ENCODE measurements at places on chromosomes 13 and 19.

DNA sequence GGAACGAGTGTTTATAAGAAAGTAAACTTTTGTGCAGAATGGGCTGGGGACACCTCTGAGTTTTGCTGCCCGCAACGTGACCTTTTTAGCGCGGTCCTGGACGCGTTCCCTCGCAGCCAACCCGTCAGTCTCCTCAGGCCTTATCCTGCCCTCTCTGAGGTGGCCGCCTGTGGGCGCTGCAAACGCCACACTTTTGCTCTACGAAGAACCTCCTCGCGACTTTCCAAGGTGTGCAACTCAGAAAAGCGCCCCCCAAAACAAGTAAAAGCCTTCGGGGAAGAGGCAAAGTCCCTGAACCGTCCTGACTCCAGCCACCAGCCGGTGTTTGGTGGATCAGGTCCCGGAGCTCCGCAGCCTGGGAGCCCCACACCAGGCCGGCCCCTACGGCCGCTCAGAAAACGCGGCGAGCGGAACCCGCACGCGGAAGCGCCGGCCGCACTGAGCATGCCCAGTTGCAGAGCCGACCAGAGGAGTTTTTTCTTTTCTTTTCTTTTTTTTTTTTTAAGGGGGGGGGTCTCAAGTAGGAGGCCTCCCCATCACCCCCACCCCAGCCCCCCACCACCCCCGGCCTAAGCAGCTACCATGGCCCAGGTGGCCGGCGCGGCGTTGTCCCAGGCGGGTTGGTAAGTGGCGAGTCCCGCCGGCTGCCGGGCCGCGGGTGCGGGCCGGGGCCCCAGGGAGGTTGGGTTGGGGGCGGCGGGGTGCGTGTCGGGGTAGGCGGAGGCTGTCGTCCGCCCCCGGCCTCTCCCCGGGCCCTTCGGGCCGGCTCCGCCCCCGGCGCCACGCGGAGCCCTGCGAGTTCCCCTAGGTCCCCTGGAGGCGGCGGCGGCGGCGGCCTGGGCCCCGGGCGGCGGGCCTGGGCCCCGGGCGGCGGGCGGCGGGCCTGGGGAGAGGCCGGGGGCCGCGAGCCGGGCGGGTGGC, at the start of gene TDRD3:
TSS of gene TDRD3 (plus strand) at position 438 of the 921 bp plus-strand sequence. CDS start at position 583, 145 bp downstream.
- peak; percentile 92 for DNase-seq

DNA sequence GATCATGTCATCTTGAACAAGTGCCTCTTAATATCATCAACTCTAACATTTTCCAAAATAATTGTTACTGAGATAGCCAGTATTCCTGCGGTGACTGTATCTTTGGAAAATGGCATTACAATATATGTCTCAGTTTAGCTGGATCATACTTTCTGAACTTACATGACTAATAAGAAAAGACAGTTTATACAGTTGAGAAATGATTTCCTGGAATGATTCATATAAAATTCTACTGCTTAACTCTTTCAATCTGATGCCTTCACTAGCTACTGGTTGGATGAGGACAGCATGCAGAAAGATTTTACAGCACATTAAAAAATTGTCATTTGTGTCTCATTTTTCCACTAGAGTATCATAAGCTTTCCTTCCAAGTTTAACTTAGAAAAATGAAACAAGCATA, 302.1 kb downstream of the PCDH17 start:
- no peak for DNase-seq

GRCh38 chr13:67619351-67619994, 389.3 kb upstream of the PCDH9 start:
- no peak for DNase-seq

- no peak for DNase-seq
These were observed 33.2 kb downstream of the DPF1 start for GRCh38 chr19:38190793-38191192.

DNA sequence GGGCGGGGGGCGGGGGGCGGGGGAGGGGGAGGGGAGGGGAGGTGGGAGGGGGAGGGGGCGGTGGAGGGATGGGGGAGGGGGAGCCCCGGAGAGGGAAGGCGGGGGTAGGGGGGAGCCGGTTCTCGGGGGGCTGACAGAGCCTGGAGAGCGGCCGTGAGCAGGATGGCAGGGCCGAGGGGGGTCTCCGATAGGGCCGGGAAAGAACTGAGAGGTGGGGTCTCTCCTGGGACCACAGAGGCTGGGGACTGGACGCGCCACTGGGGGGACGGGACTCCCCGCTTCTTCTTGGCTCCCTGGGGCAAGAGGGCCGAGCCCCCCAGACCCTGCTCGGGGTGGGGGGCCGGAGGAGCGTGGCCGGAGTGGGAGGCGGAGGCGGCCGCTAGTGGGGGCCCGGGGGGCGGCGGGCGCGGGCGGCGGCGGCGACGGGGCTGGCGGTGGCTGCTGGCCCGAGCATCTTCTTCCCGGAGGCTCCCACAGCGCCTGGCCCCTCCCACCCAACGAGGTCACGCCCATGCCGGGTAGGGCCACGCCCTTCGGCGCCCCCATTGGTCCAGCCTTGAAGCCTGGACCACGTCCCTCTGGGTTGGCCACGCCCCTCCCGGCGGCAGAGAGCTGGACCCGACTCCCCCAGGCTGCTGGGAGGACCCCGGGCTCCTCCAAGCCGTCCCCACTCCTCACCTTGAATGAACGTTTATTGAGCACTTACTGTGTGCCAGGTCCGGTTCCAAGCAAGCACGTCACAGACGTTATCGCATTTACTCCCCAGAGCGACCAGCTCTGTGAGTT, at the start of gene NOVA2:
TSS of gene NOVA2 (minus strand) at position 313 of the 786 bp plus-strand sequence. CDS start 514 bp downstream, outside the sequence.
- peak; percentile 65 for DNase-seq

GRCh38 chr13:28049215-28049614, 51.2 kb downstream of the FLT3 start:
- no peak for DNase-seq

DNA sequence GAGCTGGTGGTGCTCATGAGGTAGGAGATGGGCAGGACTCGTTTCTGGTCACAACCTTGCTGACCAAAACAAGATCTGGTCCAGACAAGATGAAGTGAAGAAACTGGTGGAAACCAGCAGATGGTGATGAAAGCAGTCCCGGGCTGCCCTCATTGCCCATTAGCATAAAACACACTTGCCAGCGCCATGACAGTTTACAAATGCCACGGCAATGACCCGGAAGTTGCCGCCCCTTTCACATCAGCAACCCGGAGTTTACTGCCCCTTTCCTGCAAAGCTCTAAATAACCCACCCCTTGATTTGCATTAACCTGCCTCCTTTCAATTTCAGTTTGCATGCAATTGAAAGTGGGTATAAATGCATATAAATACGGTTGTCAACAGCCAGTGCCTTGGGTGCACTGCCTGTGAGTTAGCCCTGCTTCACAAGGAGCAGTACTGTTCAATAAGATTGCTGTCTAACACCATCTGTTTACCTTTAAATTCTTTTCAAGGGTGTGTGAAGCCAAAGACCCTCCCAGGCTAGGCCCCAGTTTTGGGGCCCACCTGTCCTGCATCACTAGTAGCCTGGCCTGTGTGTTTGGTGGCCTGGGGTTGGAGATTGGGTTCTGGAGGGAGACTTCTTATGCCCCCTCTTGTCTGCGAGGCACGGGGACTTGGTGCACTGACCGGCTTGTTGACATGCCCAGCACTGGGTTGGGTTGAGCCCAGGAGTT, 38.8 kb downstream of the CHST8 start:
- DNase-seq = no peak

DNA sequence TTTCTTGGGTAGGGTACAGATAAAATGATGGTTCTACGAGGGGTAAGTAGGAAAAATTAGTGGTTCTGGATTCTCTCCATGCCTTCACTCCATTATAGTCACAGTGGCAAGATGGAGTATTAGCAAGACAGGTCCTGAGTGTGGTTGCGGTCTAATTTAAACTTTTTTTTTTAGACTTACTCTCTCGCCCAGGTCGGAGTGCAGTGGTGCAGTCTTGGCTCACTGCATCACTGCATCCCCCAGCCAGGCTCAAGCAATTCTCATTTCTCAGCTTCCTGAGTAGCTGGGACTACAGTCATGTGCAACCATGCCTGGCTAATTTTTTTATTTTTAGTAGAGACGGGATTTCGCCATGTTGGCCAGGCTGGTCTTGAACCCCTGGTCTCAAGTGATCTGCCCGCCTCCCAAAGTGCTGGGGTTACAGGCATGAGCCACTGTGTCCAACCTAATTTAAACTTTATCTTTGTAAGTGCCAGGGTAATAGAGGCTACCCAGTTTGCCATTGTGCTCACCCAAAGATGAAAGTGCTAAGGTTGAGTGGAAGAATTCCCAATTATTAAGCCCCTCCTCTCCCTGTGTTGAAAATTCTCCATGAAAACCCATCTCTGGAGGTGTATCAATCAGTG, 135.6 kb downstream of the TM9SF2 start:
- DNase-seq = no peak

DNA sequence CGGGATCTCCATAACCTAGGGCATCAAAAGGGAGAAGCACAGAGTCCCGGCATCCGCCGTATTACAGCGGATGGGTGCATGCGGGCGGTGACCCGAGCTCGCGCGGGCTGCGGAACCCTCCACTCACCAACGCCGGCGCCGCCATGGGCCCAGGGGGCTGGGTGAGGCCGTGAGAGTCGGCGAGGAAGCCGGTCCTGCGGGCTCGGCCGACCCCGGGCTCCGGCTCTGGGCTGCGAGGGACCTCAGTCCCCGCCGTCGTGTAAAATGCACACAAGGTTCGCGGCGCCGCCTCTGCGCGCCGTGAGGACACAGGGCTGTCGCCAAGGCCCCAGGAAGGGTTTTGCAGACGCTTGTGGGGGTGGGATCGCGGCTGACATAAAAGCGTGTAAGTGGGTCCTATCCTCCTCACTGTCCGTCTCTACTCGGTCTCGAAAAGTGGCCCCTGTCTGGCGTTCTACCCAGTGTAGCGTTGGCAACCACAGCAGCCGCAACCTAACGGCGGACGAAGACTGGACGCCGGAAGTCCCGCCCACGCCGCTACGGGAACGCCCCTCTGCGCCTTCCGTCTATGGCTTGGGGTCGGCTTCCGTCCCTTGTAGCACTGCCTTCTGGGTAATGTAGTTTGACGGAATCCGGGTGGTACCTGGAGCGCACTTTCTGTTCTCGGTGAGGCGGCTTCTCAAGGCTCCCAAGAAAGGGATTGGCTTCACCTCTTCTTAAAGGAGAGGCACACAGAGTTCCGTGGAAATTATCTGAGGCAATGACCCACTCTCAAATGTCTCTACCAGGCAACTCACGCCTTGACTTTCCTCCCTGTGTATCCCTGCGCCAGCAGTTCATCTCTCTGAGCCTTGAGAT, at the start of gene ZNF599:
TSS of gene ZNF599 (minus strand) at position 519 of the 858 bp plus-strand sequence. CDS start at position 145, 374 bp downstream.
- DNase-seq = peak; percentile 94

- DNase-seq = no peak
These were observed 10.0 kb upstream of the SIGLECL1 start for GRCh38 chr19:51240866-51241265.

GRCh38 chr13:23620211-23620610, 50.0 kb downstream of the TNFRSF19 start:
- no peak for DNase-seq

DNA sequence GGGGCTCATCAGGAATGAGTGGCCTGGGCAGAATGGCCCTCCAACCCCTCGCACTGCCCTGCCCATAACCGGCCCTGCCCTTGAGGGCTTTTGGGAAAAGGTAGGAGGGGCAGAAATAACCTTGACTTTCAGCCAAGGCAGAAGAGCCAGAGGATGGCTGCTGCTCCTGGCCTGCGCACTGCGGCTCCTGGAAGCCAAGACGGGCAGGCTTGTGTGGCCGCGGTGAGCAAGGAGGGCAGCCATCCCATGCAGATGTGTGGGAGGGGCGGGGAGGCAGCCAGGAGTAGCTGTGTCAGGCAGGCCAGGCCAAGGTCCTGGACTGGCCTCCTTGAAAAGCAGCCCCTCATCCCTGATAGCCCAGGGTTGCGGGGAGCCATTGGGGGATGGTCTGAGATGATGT, 57.6 kb upstream of the URI1 start:
- no peak for DNase-seq

DNA sequence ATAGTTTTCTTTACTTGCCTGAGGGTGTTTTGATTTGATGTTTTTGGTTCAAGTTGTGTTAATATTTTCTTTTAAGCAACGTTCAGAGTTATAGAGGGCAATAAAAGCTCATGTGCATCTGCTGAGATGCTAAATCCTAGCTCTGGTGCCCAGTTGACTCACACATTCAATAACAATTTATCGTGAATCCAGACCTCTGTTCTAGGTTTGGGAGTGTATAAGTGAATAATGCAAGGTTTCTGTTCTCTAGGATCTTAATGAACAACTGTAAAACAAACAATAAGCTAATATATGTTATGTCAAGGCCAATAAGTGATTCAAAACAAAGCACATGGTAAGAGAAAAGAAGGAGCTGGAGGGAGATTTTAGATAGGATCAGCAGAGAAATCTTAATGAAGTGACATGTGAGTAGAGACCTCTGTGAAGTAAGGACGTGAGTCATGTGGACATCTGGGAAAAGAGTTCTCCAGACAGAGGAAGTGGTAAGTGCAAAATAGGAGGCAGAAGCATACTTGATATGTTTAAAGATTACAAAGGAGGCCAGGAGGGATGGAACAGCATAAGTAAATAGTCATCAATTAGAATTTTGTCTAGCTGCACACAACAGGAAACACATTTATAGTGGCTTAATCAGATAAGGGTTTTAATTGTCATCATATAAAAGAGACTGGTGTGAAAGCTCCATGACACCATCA, 278.5 kb upstream of the HTR2A start:
- no peak for DNase-seq

DNA sequence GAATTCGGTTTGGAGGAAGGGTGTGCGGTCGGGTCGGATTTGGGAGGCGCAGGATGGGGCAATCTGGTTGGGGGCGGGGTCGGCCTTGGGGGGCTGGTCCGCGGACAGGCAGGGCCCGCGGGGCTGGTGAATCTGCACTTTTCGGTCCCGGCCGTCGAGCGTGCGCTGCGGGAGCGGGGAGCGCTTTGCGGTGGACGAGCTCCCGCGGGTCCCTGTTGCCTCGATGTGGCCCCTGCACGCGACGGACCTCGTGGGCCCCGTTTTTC, 11.9 kb downstream of the PEAK3 start:
- DNase-seq = no peak

DNA sequence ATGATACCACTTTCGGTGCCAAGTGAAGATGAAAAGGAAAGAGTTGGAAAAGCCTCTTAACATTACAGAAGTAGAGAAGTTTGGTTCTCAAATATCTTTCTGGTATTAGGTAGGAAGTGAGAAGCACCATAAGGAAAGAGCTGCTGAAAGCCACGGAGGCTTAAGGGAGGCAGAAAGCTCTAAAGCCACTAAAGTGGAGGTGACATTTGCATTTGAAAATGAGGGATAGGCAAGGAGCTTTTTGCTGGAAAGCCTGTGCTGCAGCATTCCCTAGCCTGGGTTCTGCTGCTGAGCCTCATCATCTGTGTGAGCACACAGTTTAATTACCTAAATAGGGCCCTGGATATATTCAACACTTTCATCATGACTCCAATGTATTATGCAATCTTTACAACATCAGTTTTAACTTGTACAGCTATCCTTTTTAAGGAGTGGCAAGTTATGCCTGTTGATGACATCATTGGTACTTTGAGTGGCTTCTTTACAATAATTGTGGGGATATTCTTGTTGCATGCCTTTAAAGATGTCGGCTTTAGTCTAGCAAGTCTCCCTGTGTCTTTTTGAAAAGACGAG, 315.4 kb downstream of the RBM26 start:
- DNase-seq = no peak

DNA sequence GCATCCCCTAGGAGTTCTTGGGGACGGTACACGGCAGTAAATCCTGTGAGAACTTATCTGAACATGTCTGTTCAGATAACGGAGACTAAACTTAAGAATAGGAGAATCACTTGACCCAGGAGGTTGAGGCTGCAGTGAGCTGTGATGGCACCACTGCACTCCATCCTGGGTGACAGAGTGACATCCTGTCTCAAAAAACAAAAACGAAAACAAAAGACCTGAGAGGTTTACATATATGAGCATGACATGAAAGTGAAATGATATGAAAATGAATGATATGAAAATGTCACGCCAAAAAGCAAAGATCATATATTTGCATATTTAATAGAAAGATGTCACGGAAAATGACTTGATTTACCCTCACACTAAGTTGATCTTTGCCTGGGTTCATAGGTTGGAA, 5.8 kb downstream of the ZNF175 start:
- DNase-seq = no peak
